ENCODE measurements at places on chromosomes 12 and 14.
A peak's percentile ranks its signal among the peaks of the same experiment; 100 is the strongest.

GRCh38 chr14:22478670-22479069, 110.4 kb downstream of the DAD1 start:
- no peak for DNase-seq

DNA sequence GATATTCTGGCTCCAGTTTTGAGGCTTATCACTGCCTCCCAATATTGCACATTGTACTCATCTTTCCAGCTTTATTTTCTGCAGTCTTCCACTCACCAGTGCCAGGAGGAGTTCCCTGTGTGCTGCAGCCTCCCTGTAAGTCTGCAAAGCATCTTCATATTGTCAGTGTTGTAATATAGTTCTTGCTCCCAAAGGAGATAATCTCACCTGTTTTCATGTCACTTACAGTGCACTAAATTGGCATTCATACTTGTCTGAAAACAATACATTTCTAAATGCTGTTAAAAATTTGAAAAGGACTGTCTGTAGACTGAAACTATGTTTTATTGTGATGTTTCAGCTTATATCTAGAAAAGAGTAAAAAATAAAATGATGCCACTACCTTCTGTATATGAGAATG, 146.8 kb upstream of the TMTC1 start:
- no peak for DNase-seq

DNA sequence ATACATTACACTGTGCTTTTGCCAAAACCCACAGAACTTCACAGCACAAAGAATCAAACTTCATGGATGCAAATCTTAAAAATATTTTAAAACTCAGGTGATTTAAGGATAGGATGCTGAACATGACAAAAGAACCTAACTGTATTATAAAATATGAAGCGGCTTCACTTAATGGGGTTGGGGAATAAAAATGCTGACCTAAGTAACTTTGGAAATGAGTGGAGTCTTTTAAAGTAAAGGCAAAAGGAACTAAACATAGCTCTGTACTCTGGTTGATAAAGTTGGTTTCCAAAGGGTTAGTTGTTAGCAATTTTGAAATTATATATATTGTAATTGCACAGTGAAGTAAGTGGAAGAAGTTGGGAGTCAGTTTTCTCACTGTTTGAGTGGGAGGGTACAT, 111.5 kb upstream of the SYT1 start:
- DNase-seq, result no peak

DNA sequence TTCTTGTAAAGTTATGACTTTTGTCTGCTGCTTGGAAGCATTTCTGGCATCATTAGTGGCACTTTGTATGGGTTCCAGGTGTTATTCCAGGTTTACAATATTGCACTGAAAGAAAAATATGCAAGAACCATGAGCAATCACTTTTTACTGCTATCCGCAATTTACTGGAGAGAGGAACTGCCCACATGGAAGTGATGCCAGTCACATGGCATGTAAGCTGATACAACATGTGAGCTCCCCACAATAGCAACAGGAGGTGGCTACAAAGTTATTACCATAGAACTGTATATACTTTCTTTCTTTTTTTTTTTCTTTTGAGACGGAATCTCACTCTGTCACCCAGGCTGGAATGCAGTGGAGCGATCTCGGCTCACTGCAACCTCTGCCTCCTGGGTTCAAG, 1012.1 kb downstream of the BCL11B start:
- no peak for DNase-seq

- no peak for DNase-seq
Measured at GRCh38 chr12:32016680-32017482, 57.7 kb downstream of the RESF1 start.

DNA sequence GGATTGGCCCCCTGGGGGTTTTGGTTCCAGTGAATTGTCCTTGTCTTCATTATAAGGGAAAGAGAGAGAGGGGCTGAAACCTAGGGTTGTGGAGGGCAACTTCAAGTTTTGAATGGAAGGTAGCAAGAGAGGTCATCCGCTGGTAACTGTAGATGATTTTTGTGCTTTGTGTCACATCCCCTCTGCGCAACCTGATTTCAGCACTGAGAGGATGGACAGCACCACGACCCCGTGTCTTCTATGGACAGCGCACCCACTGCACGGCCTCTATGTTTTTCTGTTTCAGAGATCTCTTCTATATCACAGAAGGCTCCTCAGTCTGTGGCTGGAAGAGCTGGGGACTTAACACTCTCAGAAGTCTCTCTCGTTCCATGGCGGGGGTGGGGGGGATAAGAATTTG, 127.0 kb upstream of the RPH3A start:
- DNase-seq, result no peak

DNA sequence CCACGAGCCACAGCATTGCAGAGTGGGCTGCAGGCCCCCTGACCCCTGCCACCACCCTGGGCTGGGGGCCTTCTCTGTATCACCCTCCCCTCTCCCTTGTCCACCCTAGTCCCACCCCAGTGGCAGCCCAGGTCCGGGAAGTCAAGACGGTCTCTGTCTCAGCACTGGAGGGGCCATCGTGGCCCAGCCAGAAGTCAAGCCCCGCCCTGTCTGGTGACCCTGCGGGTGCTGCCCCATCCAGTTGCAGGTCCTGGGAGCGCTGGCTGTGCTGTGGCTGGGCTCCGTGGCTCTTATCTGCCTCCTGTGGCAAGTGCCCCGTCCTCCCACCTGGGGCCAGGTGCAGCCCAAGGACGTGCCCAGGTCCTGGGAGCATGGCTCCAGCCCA, 2.7 kb downstream of the PLD4 start:
- no peak for DNase-seq

DNA sequence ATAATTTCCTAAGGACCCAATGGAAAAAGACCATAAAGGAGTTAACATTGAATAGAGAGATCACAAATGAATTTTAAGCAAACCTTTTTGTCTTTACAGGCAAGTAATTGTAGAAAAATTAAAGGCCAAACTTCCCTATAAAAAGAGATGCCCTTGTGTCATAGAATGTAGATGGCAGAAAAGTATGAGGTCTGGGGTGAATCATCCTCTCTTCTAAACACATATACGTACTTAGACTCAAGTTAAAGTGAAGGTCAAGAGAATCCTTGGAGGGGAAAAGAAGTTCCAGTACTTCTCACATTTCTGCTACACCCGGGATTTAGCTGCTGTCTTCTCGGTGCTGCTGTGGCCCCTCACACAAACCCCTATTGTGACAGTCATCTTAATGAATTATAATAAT, 116.2 kb upstream of the ARID2 start:
- peak; percentile 30 for DNase-seq

DNA sequence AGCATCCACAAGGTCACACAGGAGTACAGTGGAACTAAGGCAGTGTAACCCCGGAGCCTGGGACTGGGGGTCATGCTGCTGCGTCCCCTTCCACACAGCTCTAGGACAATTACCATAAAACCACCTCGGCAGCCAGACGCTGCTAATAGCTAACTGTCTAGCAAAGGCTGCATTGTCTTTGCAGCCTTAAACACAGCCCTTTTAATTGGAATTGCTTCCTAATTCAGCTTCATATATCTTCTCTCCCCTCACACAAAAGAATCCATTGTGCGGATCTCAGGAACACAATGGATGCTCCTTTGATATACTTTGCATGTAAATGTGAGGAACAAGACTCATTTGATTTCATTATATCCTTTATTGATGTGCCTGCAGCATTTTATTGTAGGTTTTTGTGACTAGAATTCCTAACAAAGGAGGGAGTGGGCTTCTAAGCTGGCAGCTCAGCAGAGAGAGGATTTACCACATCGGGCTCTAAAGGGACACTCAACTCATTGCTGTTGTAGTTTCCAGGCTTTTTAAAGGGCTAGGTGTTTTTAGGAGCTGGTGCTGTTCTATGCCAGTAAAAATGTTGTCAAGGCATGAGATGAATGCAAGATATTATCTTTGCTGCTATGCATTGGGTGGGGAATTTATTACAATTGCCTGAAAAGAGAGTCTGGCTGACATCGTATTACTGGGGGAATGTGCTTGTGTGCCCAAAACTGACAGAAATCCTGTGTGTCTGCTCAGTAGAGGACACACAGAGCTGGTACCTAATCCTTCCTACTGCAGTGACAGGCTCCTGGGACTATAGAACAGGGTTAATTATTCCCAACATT, 30.4 kb upstream of the DACT1 start:
- no peak for DNase-seq

GRCh38 chr12:127509066-127509778, 757.7 kb upstream of the TMEM132C start:
- peak; percentile 54 for DNase-seq

DNA sequence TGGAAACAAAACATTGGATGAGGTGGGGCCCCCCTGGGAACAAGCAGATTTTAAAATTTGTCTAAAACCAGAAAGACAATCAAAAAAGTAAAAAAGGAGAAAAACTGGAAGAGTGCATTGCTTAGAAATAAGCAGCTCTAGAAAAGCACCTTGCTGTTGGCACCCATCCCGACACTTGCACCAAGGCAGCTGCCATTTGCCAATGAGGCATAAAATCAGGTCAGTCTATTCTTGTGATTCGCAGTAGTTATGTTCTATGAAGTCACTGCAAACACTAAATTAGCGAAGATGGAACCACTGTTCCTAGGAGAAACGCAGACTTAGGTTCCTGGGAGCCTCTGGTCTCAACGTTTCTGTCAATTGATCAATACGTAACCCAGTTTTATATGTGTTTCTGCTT, 16.2 kb downstream of the VPS33A start:
- no peak for DNase-seq

DNA sequence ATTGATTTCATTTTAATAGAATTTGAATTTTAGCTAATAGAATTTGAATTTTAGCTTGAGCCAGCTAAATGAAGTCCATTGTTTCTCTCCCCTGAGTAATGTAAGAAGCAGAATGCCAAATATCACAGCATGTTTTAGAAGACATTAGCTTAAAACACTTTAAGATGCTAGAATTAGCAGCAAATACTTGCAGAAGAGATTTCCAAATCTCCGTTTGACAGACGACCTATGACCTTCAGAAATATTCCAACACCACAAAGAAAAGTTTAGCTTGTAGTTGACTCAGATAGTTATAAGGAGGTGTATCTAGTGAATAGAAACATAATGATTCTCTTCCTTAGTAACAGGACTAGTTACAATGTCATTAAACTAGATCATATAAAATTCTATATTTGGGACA, 51.7 kb upstream of the MYF6 start:
- no peak for DNase-seq

DNA sequence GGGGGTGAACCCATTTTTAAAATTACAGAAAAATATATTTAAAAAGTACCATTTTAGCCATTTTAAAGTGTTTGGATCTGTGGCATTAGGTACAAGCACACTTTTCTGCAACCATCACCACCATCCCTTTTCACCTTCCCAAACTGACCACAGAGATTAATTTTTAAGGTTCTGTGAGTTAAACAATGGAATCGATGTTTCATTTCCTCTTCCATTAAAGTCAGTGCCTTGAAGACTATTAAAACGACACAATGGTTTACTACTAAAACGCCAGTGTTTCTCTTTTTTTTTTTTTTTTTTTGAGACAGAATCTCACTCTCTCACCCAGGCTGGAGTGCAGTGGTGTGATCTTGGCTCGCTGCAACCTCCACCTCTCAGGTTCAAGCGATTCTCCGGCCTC, 78.1 kb upstream of the GPR68 start:
- no peak for DNase-seq

- DNase-seq, result no peak
Measured at GRCh38 chr14:28406196-28406595, 360.4 kb upstream of the FOXG1 start.

DNA sequence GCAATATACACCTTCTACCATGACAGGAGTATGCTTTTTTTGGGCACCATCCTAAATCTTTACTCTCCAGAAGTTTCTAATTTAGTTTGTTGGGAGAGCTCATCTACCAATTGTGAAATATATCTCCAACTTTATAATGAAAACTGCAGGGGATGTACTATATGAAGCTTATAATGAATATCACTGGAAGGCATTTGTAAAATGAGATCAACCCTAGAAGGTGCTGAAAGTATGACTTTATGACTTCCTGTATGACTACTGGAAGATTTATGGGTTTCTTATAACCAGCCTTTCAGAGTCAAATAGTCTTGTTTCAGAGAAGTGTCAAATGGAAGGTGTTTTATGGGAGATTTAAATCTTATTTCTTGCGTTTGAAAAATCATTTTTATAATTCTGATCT, 122.9 kb downstream of the MYRFL start:
- peak; percentile 4 for DNase-seq

- no peak for DNase-seq
Measured at GRCh38 chr12:54270345-54270744, 9.6 kb downstream of the CBX5 start.

DNA sequence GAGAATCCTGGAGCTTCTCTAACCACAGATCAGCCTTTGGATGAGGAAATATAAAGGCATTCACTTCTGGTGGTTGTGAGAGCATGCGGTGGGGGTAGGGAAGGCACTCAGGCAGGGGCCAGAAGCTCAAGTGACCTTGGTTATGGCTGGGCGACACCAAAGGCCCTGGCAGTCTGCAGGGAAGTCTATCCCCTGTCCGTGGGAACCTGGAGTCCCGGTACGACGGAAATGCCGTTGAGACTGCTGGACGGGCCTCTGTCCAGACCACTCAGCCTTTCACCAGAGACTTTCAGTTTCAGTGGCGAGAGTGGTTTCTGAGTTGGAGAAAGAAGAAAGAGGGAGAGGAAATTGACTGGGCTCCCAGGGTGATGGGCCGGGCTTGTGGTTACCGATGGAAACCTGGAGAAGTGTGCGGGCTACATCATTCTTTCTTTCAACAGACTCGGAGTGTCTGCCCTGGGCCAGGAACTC, 20.9 kb downstream of the ISCA2 start:
- DNase-seq, result peak; percentile 87

GRCh38 chr12:51579321-51579850, 11.6 kb upstream of the SCN8A start:
- DNase-seq, result no peak

- DNase-seq, result peak; percentile 62
Measured at GRCh38 chr12:127809275-127809674, 457.7 kb upstream of the TMEM132C start.

DNA sequence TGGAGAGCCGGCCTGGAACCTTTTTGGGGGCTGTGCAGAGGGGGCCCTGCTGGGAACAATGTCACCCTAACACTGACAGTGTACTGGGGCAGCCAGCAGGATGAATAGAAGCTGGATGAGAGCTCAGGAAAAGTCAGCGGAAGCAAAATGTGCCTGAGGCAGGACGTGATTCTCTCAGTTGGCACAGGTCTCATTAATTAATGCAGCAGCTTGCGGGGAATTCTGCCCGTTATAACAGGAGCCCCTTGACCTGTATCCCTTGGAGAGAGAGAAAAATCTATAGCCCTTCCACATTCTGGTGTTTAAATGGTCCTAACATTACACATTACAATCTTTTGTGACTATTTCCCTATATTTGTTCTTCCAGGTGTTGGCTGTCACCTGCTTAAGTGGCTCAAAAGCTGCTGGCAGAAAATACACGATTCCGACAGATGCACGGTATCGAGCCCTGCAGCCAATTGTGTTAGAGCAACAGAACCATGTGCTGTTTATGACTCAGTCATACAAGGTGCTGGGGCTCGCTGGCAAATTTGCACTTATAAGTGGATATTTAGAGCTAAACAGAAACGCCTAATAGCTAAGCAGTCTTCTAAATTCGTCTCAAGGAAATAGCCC, 854.7 kb downstream of the AACS start:
- no peak for DNase-seq
